ENCODE measurements at places on chromosomes 13 and 19.

DNA sequence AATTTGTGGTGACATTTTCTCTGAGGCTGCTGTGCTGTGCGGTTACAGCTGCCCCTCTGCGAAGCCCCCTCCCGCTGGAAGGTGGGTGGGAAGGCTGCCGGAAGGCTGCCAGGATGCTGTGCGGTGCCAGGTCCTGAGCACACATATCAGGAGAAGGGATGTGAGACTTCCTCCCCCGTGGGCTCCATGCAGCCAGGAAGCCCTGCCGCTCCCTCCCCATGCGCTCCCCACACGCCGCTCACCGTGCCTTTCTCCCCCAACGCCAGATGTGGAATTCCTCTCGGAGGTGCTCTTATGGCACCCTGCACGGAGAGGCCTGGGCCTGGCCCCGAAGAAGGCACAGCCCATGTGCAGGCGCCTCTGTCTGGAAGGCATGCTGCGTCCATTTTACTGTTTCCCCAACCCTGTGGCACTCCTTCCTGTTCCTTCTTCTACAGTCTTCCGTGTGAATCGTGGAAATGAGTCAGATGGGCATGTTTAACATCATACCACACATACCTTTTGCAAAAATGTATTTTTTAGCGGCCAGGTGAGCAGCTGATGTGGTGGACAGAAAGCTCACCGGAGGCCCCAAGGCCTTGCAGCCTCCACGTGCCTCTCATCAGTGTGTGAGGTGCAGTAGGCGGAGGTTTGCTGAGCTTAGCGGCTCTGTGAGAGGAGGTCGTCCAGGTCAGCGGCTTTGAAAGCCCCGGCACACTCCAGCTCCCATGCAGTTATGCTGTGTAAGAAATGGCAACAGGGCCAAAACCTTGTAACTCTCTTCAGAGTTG is 88.0 kb downstream of the ATP11A start:
- no peak for DNase-seq

- peak; percentile 16 for DNase-seq
These were observed 106.8 kb downstream of the NHLRC3 start for GRCh38 chr13:39144941-39145533.

- no peak for DNase-seq
These were observed 15.6 kb upstream of the NANOS3 start for GRCh38 chr19:13861392-13861713.

- no peak for DNase-seq
These were observed 240.2 kb upstream of the MAB21L1 start for GRCh38 chr13:35716729-35717128.

GRCh38 chr13:40251343-40252032 is 415.0 kb downstream of the FOXO1 start:
- no peak for DNase-seq

DNA sequence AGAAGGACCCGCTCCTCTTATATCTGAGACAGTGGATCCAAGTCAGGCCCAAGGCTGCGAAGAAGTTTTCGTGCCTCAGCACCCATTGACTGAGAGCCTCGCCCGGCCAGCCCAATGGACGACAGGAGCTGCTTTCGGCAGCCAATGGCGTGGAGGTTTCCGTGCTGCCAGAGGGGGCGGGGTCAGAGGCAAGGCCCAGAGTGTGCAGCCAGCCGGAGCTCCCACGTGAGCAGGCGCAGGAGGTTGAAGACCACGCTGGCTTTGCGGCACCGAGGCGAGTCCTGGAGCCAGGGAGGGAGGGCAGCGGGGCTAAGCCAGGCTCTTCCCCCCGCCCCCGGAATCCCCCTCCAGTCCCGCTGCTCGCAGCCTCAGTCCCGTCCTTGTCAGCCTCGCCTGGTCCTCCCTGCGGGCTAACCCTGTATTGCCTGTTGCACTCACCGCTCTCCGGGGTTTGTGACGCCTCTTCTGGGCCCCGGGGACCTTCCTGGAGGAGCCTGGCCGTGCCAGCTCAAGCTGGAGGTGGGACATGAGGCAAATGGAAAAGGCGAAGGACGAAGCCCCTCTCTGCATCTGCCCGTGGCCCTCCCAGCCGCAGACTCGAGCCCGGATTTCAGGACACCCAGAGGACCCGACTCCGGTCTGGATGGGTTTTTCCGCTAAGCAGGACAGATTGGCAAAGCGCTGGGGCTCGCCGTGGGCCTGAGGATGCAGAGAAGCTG is 1.5 kb downstream of the IFNL4 start:
- peak; percentile 11 for DNase-seq

GRCh38 chr19:45621976-45622503 is 17.2 kb downstream of the EML2 start:
- DNase-seq: no peak

- no peak for DNase-seq
These were observed 63.9 kb downstream of the LATS2 start for GRCh38 chr13:20997301-20998161.

- DNase-seq: no peak
These were observed 9.7 kb upstream of the C19orf12 start for GRCh38 chr19:29724746-29725145.

- no peak for DNase-seq
These were observed 38.6 kb upstream of the ITM2B start for GRCh38 chr13:48194379-48194754.

GRCh38 chr19:49677231-49677900 is at the start of gene PRMT1:
PRMT1 (plus strand) TSS chr19:49677271; CDS start chr19:49677281, 10 bp downstream.
- no peak for DNase-seq

DNA sequence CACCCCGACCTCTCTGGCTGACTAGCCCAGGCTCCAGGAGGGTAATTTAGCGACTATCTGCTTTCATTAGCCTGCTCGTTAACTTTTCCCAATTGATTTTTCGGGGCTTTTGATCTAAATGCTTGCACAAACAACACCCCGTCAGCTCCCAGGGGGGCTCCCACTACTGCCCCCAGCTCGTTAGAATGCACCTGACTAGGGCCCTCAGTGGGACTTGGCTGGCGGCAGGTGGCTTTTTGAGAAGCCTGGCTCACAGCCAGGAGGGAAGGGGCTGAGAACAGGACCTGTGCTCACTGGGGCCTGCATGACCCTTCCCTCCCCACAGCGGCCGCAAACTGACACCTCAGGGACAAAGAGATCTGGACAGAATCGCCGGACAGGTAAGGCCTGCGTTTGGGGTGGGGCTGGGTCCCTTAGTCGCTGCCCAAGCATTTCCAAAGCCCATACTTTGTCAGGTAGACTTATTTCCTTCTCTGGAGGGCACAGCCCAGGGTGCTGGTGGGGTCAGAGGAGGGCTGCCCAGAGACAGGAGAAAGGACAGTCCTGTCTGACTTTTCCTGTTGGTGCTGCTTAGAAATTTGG is 7.6 kb upstream of the CD79A start:
- no peak for DNase-seq

GRCh38 chr13:37429976-37430375 is 168.6 kb downstream of the POSTN start:
- DNase-seq: no peak

- DNase-seq: no peak
These were observed 43.6 kb downstream of the PHF11 start for GRCh38 chr13:49539313-49539712.
